GF-D8 (cell line): ENCODE measurements at places on chromosomes 16 and 17.

DNA sequence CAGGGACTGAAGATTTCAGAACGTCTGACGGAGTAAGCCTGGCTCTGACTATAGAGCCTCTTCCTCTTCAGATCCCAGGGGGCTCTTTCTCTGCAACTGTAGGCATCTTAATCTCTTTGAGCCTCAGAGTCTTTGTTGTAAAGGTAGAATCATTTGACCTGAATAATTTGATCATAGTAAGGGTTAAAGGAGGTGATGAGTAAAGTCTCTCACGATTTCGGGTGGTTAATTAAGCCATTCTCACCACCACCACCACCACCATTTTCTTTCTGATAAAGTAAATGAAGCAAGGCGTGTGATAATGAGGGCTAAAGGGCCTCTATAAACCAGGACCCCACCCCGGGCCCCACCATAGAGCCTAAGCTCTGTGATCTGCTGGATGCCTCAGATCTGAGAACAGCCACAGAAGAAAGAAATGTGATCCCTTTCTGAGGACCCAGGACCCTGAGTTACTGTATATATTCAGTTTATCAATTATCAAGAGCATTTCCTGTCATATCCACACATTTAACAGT lies 33.0 kb upstream of the ADAMTS18 start:
- no peak for DNase-seq

- no peak for DNase-seq
Observed at GRCh38 chr16:58421059-58421458, 28.8 kb downstream of the GINS3 start.

DNA sequence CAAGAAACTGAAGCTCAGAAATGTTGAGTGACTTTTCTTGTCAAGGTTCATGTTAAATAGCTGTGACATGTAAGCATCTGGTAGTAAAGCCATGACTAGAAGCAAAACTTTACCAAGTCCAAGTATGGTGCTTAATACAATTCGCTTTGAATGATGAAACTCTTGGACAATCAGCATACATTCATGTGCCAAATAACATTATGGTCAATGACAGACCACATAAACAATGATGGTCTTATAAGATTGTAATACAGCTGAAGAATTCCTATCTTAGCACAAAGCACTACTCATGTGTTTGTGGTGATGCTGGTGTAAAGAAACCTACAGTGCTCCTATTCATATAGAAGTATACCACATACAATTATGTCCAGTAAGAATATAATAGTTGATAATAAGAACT lies 97.1 kb upstream of the RPRML start:
- DNase-seq: no peak

- DNase-seq: no peak
Observed at GRCh38 chr17:8257801-8258200, 8.7 kb downstream of the PFAS start.

DNA sequence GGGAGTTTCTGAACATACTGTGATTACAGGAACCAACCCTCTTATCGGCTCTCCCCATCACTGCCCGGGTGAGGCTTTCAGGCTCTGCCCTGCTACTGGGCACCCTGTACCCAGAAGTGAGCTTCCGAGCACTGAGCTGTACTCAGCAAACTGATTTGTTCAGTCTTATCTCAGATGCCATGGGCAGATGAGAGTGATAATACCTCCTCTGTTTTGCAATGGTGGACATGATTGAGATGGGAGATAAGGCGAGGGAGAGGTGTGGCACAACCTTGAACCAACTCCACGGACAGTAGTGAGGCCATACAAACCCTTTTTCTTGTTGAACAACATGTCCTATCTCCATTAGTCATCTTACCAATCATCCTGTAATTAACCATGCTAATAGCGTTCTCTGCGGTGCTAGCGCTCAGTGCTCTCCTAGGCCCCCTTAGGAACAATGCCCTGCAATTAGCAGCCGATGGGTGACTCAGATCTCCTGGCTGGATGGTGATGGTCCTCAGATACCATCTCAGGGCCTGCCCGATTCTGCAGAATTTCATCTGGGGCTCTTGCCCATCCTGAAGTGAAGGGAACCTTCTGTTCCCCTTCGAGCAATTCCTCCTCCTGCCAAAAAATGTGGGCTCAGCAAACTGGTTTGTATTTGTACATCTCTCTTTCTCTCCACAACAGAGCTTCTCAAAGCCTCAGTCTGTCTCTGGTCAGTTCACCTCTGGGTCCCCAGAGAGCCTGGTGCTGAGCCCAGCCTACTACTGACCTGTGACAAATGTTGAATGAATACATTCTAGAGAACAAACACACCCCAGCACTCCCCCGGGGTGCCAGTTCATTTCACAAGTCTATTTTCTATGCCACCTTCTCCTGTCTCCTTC lies 139.3 kb upstream of the IRX3 start:
- DNase-seq: no peak

GRCh38 chr17:41325611-41326010 lies 10.1 kb upstream of the KRTAP17-1 start:
- DNase-seq: no peak

GRCh38 chr17:72021417-72022041 lies 99.3 kb upstream of the SOX9 start:
- no peak for DNase-seq

DNA sequence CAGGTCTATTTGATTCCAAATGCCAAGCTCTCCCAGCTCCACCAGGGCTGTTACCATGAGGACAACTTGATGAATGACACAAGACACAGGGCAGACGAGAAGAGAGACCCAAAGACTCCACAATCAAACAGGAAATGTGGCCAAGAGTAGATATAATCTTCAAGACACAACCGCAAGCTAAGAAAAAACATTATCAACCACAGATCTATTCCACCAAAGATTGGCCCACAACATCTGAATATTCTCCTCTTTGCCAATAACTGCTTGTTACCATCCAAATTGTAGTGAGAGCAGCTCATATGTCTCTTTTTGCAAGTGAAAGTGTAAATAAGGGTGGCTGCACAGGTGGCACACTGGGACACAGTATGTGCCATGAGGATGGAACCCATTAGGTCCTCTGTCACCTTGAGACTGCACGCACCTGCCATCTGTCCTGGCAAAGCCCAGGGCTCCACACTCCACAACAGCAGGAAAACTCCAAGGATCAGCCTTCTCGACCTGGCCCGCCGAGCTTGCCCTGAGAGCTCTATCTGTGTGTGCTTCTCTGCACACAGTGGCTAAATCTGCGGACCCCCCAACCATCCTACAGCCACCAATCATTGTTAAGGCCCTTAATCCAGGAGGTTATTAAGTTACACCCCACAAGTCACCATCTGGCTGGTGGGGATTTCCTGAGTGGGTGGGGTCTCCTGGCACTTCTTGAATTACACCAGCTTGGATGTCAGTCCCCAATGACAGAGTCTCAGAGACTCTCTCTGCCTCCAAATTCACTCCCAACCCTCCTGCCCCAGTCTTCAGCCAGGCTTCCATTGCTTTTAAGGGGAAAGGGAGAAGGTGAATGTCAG lies 50.5 kb downstream of the DYNLRB2 start:
- DNase-seq: peak; percentile 67

DNA sequence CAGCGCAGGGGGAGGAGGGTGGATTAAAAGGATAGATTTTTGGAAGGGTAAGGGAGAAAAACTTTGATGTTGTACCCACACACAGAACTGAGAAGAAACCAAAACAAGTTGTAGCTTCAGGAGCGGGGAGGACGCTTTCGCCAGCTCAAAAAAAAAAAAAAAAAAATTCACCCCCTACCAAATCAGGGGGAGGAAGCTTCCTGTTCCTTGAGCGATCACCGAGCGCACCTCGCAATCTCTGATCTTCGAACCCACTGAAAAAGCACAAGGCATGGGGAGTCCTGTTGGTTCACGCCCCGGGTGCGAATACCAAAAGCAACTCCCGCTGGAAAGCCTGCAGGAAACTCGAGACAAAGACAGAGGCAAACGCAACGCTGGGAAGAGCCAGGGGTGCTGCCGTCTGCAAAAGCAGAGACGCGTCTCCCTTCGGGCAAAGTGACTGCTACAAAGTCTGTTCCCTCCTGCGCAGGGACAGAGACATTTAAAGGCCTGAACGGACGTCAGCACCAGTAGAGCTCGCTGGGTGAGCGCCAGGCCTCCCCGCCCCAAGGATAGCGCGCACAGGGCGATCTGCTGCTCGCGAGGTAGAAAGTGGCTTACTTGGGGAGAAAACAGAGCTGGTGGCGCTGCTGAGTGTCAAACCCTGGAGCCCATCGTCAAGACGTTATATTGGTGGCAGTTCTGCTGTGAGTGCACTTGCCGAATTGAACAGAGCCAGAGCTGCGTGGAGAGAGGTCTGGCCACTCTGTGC lies 190.4 kb downstream of the USP22 start:
- no peak for DNase-seq

- no peak for DNase-seq
Observed at GRCh38 chr16:62805221-62805857, 769.1 kb upstream of the CDH8 start.

DNA sequence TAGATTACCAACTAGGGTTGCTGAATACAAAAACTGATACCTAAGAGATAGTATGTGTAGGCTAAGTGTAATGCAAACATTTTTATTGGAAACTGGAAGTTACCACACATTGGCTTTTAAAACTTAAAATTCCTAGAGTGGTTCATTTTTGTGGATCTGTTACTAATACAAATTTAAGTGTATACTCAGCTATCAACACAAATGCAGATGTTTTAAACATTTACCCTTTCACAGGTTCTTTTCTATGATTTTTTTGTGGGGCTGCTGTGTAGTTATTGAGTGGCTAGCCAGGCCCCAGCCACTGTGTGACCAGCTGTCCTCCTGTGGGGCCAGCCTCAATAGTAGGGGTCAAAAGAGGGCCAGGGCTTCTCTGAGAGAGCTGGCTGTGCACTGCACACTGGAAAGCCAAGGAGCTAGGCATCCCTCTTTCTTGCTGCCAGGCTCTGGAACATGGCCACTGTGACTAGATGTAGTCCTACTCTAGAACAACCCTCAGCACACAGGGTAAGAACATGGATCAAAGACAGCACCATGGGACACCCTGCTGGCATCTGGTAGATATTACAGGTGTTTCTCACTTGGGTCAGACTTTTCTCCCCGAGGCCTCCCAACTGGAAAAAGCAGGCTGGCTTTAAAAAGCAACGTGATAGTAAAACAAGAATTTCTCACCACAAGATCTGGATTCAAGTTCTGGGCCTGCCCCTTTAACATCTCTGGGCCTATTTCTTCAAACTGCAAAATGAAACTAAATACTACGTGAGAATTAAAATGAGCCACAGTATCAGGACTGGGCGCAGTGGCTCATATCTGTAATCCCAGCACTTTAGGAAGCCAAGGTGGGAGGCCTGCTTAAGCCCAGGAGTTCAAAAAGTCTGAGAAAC lies 7.3 kb upstream of the VEZF1 start:
- DNase-seq: peak; percentile 52

DNA sequence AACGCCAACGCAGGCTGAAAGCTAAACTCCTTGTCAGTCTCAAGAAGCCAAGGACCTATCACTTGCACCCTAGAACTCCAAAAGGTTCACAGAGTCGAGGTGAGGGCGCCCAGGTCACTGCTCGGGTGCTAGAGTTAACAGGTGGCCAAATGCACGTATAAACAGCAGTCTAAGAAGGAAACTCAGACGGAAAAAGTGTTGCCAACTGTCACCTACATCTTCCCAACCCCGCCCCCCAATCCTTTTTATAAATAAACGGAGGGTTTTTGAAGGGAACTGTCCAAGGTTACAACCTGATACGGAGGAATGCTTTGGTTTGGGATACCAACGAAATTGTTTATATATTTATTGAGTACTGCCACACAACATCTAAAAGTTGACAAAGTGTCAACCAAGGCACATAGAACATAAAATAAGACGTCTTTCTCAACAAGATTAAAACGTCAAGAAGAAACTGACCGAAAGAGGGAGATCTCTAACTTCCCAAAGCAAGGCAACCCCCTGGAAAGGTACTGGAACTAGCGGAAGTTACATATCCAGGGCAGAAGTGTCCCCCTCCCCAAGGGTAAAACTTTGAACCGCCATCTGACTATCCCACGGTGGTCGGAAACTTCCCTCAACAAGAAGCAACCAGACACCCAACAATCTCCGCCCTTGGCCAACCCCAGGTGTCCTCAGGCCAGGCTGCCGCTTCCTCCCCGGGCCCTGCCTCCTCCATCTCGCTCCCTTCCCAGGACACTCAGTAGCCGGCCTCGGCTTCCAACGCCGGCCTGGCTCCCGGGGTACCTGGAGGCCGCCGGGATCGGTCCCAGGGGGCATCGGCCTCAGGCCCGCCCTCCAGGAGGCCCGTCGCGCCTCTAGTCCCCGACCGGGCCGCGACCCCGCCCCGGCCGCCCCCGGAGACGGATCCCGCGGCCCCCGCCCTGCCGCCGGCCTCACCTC lies 982 bp downstream of the SPAG9 start:
- peak; percentile 16 for DNase-seq

DNA sequence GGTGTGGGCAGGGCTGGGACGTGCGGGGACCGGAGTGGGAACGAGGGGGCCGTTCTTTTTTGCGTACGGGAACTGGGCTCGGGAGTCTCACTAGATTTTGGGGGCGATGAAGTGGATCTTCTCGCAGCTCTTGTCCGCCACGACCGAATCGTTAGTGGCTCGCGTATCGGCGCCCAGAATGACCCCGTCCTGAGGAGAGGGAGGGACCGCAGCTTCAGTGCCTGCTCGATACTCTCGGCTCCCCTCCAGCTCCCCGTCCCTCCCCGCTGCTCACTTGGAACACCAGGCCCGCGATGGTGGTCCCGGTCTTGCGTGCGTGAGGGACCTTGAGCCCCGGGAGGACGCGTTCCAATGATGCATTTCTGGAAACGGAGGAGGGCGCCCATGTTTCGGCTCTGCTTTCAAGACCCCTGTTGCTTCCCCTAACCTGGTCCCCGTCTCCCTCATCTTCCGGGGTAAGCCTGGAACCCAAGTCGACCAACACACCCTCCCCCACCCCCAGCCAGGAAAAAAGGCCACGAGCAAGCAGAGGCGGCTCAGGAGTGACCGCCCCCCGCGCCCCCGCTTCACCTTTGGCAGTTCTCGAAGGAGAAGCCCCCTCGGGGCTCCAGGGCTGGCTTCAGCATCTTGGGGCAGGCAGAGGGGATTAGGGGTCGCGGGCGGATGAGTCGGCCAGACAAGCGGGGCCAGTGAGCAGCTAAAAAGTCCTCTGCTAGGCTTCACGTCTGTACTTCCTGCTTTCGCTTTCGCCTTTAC lies at the start of gene PSMB10:
Gene PSMB10, minus strand, starts transcription at position 727 of the 756 bp plus-strand sequence. Its CDS starts 101 bp downstream, at position 626.
- DNase-seq: peak; percentile 23

GRCh38 chr17:4582691-4583090 lies 1.6 kb upstream of the SMTNL2 start:
- no peak for DNase-seq

GRCh38 chr16:83420206-83420760 lies 387.5 kb upstream of the HSBP1 start:
- DNase-seq: no peak
